ENCODE measurements at places on chromosomes 7 and 10.

GRCh38 chr7:122724366-122724765 lies 21.6 kb upstream of the RNF148 start:
- no peak for DNase-seq

DNA sequence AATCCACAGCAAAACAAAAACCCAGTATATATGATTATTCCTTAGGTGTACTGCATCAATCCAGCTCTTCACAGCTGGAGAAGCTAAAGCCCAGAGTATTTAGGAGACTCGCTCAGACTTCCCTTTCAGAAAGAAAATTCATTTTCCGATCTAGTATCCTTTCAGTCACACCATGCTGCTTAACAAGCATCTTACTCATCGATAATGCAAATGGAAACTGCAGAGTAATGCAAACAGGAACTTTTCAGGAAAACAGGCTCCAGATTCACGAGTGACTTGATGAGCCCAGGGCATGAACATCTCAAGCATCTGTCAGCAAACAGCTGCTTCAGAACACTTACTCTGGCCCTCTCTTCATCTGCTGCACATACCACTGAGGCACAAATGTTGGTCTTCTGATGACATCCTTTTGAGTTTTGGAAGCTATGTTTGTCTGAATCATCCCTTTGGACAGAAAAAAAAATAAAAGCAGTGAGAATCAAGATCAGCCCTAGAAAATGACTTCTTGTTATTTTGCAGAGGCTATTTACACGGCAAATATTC lies 24.9 kb upstream of the ZC3HAV1L start:
- no peak for DNase-seq

- DNase-seq, result no peak
Observed at GRCh38 chr10:24027107-24027506, 181.8 kb upstream of the KIAA1217 start.

DNA sequence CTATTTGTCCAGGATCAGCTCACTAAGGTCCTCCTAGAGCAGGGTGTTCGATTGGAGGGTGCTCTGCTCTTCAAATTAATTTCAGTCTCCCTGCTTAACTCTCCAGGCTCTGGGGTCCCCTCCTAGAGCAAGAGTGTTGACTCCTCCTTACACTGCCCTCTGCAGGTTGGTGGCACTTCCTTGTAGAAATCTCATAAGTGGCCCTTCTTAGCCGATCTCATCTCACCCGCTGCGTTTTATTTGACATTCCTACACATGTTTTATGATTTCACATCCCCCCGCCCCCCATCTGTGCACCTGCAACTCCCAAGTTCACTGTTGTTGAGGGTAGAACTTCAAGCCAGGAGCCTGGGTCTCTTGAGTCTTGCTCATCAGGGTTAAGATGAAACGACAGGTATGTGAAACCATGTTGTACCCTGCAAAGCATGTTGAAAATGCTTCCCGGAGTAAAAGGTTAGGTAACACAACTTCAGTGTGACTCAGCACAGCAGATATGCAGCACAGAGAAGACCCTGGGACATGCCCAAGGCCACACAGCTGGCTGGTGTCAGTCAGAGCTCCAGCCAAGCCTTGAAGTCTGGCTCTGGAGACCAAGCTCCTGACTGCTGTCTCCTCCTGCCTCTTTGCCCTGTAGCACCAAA lies 171.2 kb downstream of the PRKAG2 start:
- peak; percentile 44 for DNase-seq

DNA sequence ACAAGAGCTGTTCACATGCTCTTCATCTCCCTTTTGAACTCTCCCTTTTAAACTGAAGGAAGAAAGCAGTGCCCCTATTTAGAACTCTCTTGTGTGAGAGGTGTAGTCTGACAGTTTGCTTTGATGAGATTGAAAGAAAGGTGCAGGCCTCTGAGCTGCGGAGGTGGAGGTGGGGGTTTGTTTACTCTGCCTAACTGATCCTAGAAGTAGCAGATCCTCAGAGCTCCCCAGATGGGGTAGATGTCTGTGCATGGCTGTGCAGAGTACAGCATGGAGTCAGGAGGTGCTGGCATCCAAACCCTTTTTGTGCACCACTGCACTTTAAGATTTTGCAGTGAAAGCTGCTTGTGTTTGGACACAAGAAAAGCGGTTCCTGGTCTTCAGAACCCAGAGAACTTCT lies 58.3 kb downstream of the MINDY4 start:
- no peak for DNase-seq
